Thoracic aorta (tissue), 2 donors: ENCODE measurements at places on chromosomes 4 and X. TPM values are rescaled to one million over a fixed set of nuclear protein-coding genes. Genes with fewer than 3 reads are reported as not detected.

Gene PHKA1
- 24.3 TPM for total RNA-seq

DNA sequence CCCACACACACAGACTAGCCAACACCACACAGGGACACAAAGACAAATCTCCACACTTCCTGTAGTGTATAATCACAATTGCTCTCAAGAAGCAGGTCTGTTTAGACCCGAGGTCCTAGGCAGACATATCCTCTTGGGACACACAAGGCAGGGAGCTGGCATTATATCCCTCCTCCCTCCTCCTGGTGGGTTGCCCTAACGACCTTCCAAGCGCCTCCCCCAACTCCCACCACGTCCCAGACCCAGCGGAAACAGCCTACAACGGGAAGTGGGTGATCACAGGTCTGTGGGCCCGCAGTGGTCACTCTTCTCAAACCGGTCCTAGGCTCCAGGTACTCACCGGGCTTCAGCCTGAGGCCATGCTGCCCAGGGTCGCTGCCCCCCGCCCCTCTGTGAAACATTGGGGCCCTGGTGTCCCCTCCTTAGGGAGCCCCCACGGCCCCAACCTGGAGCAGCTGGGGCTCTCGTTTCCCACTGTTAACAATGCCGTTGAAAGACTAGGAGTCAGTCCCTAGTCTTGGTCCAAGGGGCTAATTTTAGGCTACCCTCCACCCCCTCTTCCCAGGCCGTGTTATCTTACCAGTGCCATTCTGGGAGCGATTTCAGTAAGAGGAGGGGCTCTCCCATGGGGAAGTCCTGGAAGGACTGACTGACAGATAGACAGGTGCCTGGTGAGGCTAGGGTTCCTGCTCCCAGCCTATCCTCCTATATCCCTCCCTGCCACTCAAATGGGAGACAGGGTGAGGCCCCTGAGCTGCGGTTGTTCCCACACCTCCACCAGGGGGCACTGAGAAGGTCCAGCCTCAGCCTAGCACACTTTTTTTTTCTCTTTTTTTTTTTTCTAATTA is at the start of gene ASB12:
ASB12 (minus strand) TSS at position 485 of the 848 bp plus-strand sequence. CDS start 4,957 bp downstream, outside the sequence.
- no peak for DNase-seq

DNA sequence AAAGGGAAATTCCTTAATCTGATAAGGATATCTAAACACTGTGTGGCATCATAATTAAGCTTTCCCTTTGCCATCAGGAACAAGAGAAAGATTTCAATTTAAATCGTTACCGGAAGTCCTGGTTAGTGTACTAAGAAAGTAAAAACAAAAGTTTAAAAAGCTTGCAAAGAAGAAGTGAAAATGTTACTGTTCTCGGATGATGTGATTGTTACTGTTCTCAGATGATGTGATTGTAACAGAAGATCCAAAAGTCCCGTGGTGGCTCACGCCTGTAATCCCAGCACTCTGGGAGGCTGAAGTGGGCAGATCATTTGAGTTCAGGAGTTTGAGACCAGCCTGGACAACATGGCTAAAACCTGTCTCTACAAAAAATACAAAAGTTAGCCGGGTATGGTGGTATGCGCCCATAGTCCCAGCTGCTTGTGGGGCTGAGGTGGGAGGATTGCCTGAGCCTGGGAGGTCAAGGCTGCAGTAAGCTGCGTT is 62.5 kb downstream of the RGS12 start:
- no peak for DNase-seq

Gene GRIA2
- total RNA-seq: 12.4 TPM

GRCh38 chr4:102324730-102325129 is 20.6 kb downstream of the SLC39A8 start:
- no peak for DNase-seq

Gene TLR6
- 1.8 TPM for total RNA-seq

DNA sequence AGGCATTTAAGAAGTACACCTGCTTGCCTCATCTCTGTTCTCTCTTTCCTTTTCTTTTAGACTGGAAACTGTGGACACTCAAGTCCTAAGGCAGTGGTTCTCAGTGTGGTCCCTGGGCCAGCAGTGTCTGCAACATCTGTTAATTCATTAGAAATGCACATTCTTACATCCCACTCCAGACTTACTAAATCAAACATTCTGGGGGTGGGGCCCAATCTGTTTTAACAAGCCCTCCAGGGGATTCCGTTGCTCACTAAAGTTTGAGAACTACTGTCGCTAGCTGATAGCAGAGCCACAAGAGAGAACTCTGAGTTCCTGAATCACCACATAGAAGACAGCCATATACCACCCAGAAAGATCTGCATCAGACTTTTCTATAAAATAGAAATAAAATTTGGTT is 430.6 kb downstream of the BCOR start:
- DNase-seq: no peak

DNA sequence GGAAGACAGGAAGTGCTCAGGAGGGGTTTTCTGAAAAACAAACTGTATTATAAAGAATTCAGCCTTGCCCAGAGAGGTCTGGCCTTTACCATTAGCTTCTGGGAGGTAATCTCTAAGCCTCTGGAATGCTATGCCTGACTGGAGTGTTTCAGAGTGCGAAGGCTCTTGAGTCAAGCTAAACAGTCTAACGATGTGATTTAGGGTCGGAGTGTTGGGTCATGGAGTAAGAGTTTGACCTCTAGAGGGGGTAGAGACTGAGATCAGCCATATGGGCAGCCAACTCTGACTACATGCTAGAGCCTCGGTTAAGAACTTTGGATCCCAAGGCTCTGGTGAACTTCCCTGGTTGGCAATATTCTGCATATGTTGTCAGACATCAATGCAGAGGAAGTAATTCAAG is 15.0 kb downstream of the BOD1L1 start:
- DNase-seq: no peak

DNA sequence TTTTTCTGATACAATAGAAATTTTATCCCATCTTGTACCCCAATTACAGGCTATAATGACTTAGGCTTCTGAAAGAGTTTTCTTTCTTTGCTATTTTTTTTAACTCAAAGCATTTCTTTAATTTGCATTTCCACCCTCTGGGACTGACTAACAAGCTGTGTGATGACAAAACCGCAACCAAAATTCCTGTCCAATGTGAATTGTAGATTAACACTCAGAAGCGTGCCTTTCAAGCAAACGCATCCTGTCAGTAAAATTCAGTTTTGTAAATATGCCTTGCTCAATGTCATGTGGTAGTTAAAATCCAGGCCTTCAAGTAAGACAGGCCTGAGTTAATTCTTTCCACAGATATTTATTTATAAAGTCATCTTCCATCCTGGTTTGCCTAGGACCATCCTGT is 50.3 kb downstream of the STK32B start:
- DNase-seq: no peak

Gene AP1AR
- 10.0 TPM for total RNA-seq

- no peak for DNase-seq
These were observed 128.2 kb downstream of the C4orf51 start for GRCh38 chr4:145808021-145808650.

DNA sequence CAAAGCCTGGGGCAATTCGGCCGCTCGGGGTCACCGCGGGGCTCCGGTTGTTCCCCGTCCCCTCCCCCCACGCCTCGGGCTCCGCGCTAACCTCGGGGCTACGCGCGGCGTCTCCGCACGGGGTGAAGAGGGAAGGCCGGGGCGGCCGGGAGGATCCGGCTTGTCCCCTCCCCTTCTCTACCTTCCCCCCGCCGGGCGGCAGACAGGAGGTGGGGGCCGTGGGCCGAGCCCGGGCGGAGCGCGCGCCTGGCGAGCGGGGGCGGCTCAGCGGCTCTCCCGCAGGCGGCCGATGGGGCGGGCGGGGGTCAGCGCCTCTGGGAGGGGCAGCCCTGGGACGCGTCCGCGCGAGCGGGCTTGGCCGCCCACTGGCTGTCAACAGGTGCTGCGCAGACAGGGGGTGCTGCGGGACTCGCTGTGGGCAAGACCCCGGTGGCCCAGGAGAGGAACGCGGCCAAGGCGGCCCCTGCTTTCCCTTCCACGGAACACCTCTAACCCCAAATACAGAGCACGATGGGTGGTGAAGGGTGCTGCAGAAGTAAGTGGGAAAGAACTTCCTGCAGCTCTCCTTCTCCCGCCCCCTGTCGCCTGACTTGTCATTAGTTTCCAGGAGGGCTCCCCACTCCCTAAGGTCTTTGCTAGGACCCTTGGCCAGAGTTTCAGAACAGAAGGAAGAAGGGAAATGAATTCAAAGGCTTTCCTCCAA is at the start of gene PDGFC:
PDGFC (minus strand) TSS at position 124 of the 703 bp plus-strand sequence. CDS start 896 bp downstream, outside the sequence.
- peak; percentile 50 for DNase-seq

Gene MAPK10
- total RNA-seq: 28.8 TPM

DNA sequence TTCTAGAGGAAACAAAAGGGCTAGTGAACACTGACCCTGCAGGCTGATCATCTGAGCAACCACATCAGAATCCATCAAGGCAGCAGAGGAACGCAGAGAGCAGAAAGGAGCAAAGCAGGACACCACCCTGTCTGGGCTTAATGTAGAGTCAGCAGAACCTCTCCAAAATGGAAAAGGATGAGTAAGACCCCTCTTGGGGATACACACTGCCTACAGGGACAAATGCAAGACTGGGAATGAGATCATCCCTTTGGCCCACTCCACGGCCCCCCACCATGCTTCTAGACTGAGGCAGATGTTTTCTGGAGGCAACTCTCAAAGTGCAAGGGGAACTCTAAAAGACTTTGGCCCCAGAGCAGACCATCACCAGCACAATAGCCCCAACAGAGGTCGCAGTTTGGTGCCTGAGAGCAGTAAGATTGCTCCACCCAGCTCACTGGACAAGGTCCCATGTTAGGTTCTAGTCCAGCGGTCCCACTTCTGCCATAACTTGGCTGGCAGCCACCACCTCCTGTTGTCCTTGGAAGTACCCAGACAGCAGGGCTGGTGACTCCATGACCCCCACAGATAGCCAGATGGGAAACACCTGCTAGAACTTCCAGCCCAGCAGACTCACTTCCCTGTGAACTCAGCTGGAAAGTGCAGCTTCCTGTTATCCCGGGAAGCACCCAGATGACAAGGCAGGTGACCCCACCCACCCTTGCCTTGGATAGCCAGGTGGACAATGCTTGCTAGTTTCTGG is 372.7 kb downstream of the INPP4B start:
- DNase-seq: no peak

- DNase-seq: no peak
These were observed 237.3 kb downstream of the USP46 start for GRCh38 chr4:52421811-52422213.

- DNase-seq: peak; percentile 3
These were observed 87.1 kb downstream of the KDR start for GRCh38 chr4:55038176-55038890.

Gene LARP1B
- total RNA-seq: 42.5 TPM

Gene ZCCHC18
- 0.49 TPM for total RNA-seq

DNA sequence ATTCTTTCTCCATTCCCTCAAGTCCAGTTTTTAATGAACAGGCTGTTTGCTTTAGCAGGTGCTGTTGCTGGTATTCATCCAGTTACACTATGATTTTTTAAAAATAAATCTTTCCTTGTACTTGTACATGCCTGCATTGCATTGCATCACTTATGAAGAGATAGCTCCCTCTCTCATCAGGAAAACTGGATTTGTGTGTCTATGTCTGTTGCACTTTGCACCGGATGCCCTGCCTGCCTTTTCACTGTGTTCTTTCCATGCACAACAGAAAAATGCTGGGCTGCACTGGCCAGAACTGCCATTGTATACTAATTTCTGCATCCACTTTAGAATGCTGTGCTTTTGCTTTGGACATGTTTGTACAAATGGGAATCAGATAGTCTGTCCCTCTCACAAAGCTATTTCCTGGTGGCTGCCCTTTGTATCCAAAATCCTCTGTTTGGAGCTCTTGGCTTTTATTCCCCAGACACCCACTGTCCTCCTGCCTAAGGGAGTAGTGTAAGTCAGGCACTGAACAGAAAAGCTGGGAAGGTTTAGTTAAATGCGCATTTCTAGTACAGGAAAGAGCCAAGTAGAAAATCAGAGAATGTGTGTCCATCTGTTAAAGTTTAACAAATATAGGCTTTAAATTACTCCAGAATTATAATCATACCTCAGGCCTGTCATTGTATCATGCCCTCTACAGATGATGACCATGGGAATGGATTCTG is 119.1 kb downstream of the MBNL3 start:
- no peak for DNase-seq

DNA sequence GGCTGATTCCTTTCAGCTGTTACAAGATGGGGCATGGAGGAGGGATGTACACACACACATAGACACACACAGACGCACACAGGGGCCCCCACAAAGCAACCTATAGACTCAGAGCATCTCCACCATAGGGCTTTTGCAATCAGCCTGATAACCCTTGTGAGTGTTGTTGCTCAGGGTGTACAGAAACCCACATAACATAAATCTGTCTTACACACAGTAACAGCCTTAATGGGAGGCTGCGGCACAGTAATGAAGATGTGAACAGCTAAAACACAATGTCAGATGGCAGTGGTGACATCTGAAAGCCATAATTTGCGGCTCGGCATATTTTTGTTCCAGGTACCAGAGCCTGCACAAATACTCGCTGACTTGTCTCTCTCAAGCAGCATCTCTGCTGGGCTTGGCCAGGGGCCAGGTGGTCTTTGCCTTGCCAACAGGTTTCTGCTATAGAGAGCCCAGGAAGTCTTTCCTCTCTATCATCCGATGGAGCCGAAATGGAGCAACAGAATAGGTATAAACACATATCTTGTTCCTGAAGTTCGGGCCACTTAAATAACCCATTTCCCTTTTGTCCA is 357.2 kb upstream of the GATB start:
- no peak for DNase-seq

GRCh38 chr4:123345137-123345934 is 51.3 kb upstream of the SPRY1 start:
- no peak for DNase-seq

- no peak for DNase-seq
These were observed 192.7 kb downstream of the PTTG2 start for GRCh38 chr4:38152721-38153386.

Gene PLAC8
- total RNA-seq: not detected

DNA sequence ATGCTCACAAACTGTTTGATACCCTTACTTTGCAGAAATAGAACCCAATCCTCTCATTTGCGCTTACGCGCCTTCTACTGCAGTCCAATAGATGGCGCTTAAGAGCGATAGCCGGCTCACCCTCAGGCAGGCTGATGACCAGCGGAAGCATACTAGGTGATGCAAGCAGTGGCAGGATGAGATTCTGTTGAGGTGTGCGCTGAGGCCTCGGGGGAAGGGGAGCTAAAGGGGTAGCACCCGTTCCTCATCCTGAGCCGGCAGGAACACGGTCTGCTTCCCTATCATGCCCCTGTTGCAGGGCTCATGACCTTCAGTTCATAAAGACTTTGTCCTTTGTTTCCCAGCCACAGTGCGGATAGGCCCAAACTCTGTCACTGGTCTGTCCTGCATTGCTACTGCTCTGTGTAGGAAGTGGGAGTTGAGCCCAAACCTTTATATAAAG is 628.9 kb downstream of the TLL1 start:
- no peak for DNase-seq

DNA sequence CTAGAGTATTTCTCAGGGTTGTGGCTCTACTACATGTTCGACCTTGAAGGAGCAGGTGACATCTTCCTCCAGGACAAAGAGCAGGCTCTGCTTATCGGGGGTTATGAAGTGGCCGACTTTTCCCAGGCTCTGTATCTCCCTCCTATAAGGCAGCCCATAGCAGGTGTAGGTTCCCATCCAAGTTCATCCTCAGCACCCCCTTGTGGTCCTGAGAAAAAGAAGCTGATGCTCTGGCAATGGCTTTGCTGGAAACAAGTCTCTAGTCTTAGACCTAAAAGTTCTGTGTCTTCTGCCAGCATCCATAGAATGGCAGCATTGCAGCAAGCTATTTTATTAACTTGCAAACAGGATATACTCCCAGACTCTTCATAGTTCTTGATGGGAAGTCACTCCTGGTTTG is 836.6 kb upstream of the PRKX start:
- no peak for DNase-seq
